Natural killer cell (primary cell): ENCODE measurements at places on chromosomes 13 and 19. TPM values are rescaled to one million over a fixed set of nuclear protein-coding genes. Genes with fewer than 3 reads are reported as not detected.

GRCh38 chr13:101384929-101385328 is 31.4 kb downstream of the NALCN start:
- no peak for DNase-seq
- H3K4me3 ChIP-seq: no peak overlapping the region
- H3K4me1 ChIP-seq: no peaks in the 10 kb centered on the region
- no peaks in the 10 kb centered on the region for H3K27me3 ChIP-seq

GRCh38 chr19:10695401-10696398 is 5.5 kb upstream of the QTRT1 start:
- H3K4me1 ChIP-seq: peaks cover 16% of the 10 kb centered on the region
- H3K36me3 ChIP-seq: peaks cover 13% of the 10 kb centered on the region
- no peak overlapping the region for H3K4me3 ChIP-seq
- DNase-seq: peak; percentile 94

The EFNB2 gene
- 0.33 TPM for total RNA-seq

The CEACAM4 gene
- total RNA-seq: 0.52 TPM

DNA sequence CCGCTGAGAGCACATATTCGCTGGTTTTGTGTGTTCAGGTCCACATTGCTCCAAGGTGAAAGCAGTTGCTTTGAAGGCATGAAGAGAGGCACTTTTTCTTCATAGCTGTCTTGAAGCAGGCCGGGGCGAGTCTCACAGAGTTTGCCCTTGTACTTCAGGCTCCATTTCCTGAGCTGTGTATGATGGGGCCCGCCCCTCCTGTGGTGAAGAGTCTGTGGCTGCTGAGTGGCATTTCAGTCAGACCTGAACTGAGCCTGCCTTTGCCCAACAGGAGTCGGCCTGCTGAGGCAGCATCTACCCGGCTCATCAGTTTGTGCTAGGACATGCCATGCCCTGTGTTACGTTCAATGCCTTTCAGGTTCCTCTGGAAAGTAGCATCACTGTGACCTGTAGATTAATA is 44.4 kb upstream of the C1QTNF9 start:
- peaks cover 70% of the 10 kb centered on the region for H3K4me1 ChIP-seq
- peak overlapping the region; percentile 93 for H3K27ac ChIP-seq
- DNase-seq: peak; percentile 91
- no peak overlapping the region for H3K4me3 ChIP-seq
- no peaks in the 10 kb centered on the region for H3K36me3 ChIP-seq
- no peaks in the 10 kb centered on the region for H3K27me3 ChIP-seq

DNA sequence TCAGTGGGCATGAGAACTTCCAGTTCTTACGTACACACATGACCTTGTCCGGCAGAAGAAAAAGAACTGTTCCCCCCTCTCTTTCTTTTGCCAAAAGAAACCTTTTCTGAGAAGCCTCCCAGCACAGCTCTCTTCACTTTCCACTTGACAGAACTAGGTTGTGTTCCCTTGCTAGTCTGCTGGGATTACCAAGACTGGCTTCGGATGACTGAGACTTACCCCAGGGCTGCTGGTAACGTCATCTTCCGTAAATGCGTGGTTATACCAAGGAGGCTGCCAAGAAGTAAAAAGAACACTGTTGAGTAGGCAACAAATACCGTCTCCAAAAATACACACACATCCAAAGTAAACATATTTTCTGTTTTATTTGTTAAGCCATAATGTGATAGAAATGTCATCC is 908.2 kb downstream of the EFNB2 start:
- no peaks in the 10 kb centered on the region for H3K4me1 ChIP-seq
- DNase-seq: no peak
- no peak overlapping the region for H3K4me3 ChIP-seq
- no peaks in the 10 kb centered on the region for H3K27me3 ChIP-seq

The PBX4 gene
- 10.7 TPM for total RNA-seq

DNA sequence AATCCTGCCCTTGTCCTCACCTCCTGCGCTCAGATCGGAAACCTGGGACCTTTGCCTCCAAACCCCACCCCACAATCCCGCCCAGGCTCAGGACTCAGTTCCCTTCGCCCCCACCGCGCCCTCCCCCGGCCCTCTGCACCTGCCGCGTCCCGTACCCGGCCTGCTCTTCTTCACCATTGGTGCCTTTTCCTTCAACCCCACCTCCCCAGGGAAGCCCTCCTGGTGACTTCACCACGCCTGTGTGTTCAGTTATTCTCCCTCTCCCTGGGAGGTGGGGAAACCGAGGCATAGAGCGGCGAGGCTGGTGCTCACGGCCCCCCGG is 19.3 kb upstream of the TCF3 start:
- no peak overlapping the region for H3K27ac ChIP-seq
- no peak overlapping the region for H3K4me3 ChIP-seq
- H3K36me3 ChIP-seq: no peaks in the 10 kb centered on the region

DNA sequence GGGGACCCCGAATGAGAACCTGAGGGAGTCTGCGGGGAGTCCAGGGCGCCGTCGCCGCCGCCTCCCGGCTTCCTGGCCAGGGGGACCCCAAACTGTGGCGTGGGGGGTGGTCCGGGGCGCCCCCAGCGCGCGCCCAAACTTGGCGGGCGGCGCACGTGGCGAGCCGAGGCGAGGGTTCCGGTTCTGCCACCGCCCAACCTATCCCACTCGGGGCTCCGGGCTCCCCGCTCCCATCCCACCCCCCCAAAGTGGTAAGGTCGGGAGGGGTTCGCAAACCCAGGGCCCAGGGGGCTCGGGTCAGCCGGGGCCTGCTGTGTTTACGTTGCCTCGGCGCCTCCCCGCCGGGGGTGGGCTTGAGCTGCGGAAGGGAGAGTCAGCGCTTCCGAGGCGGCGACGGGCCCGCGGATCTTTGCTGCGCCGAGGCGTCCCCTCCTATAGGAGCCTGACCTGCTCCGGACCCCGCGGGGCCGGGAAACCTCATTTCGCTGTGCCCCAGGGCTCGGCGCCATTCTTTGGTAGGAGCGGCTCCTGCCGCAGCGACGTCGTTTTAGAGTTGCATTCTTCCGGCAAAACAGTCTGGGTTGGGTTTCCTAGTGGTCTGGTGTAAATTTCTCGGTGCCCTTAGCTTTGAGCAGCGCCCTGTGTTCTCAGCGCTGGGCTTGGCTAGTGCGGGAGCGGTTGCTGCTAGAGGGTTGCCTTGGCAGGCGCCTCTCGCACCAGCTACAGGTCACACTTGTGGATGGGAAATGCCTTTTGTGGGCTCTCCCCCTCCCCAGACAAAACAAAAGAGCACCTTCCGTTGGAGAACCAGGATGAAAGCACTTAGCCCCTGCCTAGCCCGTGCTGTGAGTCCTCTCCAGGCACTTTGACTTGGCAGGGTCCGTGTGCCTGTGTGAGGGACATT is 1.2 kb downstream of the DAZAP1 start:
- DNase-seq: peak; percentile 78
- H3K4me3 ChIP-seq: peak overlapping the region; percentile 99
- H3K36me3 ChIP-seq: peaks cover 3% of the 10 kb centered on the region
- peak overlapping the region; percentile 99 for H3K27ac ChIP-seq
- H3K4me1 ChIP-seq: peaks cover 59% of the 10 kb centered on the region

- H3K4me3 ChIP-seq: no peak overlapping the region
- H3K36me3 ChIP-seq: peaks cover 2% of the 10 kb centered on the region
- H3K27ac ChIP-seq: no peak overlapping the region
- H3K27me3 ChIP-seq: no peaks in the 10 kb centered on the region
- no peak for DNase-seq
Observed at GRCh38 chr13:20671789-20672188, 31.7 kb upstream of the IL17D start.

The HPN gene
- not detected for total RNA-seq

DNA sequence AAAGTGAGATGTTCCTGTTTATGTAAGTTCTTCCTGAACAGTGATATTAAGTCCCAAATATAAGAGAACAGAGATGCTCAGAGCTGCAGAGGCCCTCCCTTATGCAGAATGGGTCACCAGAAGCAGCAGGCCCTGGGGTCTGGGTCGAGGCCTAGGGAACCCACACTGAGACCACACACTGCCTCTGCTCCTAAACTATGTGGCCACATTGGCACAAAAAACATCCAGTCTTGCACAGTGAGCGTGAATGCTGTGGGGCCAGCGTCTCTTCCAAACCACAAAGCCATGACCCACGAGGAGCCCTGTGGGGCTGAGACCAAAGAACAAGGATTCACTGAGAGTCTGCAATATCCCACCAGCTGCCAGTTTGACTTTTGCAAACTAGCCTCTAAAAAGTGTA is 23.6 kb downstream of the PROZ start:
- no peaks in the 10 kb centered on the region for H3K27me3 ChIP-seq
- H3K4me1 ChIP-seq: peaks cover 71% of the 10 kb centered on the region
- peaks cover 33% of the 10 kb centered on the region for H3K36me3 ChIP-seq
- DNase-seq: no peak

DNA sequence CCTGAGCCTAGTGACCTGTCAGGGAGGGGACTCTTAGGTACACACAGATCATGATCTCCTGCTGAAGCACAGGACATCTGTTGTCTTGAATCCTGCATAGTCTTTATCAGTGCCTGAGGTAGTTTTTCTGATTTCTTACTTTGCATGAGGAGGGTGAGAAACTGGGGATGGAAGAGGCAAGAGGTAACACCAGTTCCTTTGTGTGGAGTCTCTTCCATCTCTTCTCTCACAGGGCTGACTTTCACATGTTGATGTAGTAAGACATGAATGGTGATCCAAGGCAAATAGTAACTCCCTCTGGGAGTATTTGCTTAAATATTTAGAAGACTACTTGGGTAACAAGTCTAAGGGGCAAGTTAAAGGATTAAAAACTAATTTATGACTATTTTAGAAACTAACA is 9.5 kb downstream of the NBEA start:
- no peak overlapping the region for H3K4me3 ChIP-seq
- H3K27ac ChIP-seq: no peak overlapping the region
- no peaks in the 10 kb centered on the region for H3K27me3 ChIP-seq
- no peaks in the 10 kb centered on the region for H3K4me1 ChIP-seq

- H3K4me1 ChIP-seq: peaks cover 11% of the 10 kb centered on the region
- DNase-seq: peak; percentile 7
- peak overlapping the region; percentile 95 for H3K27ac ChIP-seq
- peak overlapping the region; percentile 91 for H3K4me3 ChIP-seq
- H3K27me3 ChIP-seq: no peaks in the 10 kb centered on the region
Observed at GRCh38 chr19:9673912-9674662, 813 bp downstream of the ZNF562 start.

DNA sequence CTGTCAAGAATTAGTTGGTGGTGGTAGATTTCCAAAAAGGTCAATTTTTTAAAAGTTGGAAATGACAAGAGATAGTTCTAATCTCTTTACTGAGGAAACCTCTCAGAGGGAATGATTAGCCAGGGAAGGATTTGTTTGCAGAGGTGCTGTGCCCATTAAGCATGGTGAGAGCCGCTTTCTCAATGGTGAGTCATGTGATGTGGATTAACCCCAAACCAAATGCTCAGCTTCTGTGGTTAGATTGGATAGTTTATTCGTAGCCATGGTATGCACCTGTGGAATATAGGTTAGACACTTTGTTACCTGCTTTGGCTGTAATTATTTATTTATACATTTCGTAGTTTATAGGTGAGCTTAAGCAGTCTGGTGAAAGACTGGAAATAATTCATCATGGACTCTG is 7.1 kb downstream of the HNRNPM start:
- DNase-seq: no peak
- H3K4me1 ChIP-seq: peaks cover 43% of the 10 kb centered on the region
- no peak overlapping the region for H3K27ac ChIP-seq
- H3K27me3 ChIP-seq: no peaks in the 10 kb centered on the region

GRCh38 chr13:113145911-113146598 is 12.4 kb upstream of the PROZ start:
- H3K27ac ChIP-seq: no peak overlapping the region
- no peaks in the 10 kb centered on the region for H3K4me1 ChIP-seq
- no peak overlapping the region for H3K4me3 ChIP-seq
- peaks cover 5% of the 10 kb centered on the region for H3K27me3 ChIP-seq
- H3K36me3 ChIP-seq: no peaks in the 10 kb centered on the region

The ARHGEF1 gene
- 1,354 TPM for total RNA-seq

DNA sequence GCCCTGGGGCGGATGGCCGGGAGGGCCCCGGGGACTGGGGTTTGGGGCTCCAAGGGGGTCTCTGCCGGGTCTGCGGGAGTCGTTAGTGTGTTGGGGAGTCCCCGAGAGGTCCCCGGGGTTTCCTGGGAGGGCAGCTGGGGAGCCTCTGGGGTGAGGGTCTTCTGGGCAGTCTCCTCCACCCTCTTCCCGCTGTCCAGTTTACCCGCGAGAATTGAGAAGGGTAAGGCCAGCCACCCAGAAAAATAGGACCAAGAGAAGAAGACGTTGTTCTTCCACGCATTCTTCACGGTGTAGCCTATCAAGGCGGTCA is 1.0 kb upstream of the ETFB start:
- H3K36me3 ChIP-seq: peaks cover 7% of the 10 kb centered on the region
- no peak for DNase-seq
- H3K4me1 ChIP-seq: peaks cover 82% of the 10 kb centered on the region

GRCh38 chr19:7687177-7687576 is 6.5 kb downstream of the TRAPPC5 start:
- H3K36me3 ChIP-seq: peaks cover 13% of the 10 kb centered on the region
- no peak overlapping the region for H3K27ac ChIP-seq
- DNase-seq: no peak
- no peak overlapping the region for H3K4me3 ChIP-seq

The TYROBP gene
- total RNA-seq: 494 TPM

The NAPSA gene
- 0.95 TPM for total RNA-seq

The OR7E24 gene
- total RNA-seq: not detected

The APC2 gene
- 0.27 TPM for total RNA-seq

DNA sequence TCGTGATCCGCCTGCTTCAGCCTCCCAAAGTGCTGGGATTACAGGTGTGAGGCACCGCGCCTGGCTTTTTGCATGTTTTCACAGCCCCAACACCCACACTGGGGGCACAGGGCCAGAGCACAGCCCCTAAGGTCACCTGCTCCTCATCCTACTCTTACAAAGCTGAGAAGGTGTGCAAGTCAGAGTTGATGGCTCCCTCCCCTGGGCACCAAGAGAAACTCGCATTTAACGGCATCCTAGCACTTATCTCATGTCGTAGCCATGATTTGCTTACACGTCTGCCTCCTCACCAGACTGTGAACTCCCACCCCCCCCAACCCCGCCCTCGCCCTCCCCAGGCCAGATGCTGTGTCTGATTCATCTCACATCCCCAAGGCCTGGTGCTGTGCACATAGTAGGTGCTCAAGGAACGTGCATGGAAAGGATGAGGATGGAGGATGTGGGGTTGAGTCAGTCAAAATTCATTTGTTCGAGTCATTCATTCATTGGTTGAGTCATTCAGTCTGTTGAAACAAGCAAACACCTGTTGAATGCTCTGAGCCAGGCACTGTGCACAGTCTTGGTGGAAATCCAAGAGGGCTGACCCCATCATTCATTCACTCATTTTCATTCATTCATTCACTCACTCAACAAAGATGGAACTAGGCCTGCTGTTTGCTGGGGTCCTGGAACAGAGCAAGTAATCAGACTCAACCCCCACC is 11.3 kb downstream of the SHANK1 start:
- no peak overlapping the region for H3K4me3 ChIP-seq
- H3K36me3 ChIP-seq: no peaks in the 10 kb centered on the region
- peaks cover 13% of the 10 kb centered on the region for H3K4me1 ChIP-seq
- peaks cover 1% of the 10 kb centered on the region for H3K27me3 ChIP-seq
- no peak overlapping the region for H3K27ac ChIP-seq

GRCh38 chr13:42215578-42216421 is 56.2 kb upstream of the AKAP11 start:
- H3K27me3 ChIP-seq: no peaks in the 10 kb centered on the region
- no peak overlapping the region for H3K27ac ChIP-seq
- peak; percentile 35 for DNase-seq
- no peak overlapping the region for H3K4me3 ChIP-seq
- no peaks in the 10 kb centered on the region for H3K4me1 ChIP-seq

- peaks cover 4% of the 10 kb centered on the region for H3K4me1 ChIP-seq
- no peak overlapping the region for H3K4me3 ChIP-seq
- H3K36me3 ChIP-seq: no peaks in the 10 kb centered on the region
- DNase-seq: no peak
Observed at GRCh38 chr13:108911807-108912206, 282.4 kb downstream of the MYO16 start.

The THSD8 gene
- 2.8 TPM for total RNA-seq

- no peak overlapping the region for H3K27ac ChIP-seq
- peaks cover 4% of the 10 kb centered on the region for H3K4me1 ChIP-seq
- no peak for DNase-seq
- H3K27me3 ChIP-seq: no peaks in the 10 kb centered on the region
Observed at GRCh38 chr19:47682939-47683338, 30.3 kb upstream of the EHD2 start.
